ENCODE measurements at places on chromosomes 11 and 22. TPM values are rescaled to one million over a fixed set of nuclear protein-coding genes. Genes with fewer than 3 reads are reported as not detected.

CCDC81 gene
- total RNA-seq = 0.77 TPM

DNA sequence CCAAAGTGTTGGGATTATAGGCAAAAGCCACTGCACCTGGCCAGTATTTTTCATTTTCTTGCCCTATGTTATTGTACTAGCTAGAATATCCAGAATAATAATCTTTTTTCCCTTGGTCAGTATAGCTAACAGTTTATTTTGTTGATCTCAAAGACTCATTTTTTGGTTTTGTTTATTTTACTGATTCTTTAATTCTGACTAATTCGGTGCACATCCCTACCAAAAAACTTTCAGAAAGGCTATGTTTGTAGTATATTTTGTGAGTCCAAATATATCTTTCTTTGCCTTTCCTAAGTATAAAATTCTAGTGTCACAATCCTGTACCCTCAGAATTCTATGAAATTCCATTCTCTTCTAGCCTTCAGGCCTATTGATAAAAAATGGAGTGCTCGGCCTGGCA lies 84.3 kb downstream of the PHF21A start:
- DNase-seq = no peak

DNA sequence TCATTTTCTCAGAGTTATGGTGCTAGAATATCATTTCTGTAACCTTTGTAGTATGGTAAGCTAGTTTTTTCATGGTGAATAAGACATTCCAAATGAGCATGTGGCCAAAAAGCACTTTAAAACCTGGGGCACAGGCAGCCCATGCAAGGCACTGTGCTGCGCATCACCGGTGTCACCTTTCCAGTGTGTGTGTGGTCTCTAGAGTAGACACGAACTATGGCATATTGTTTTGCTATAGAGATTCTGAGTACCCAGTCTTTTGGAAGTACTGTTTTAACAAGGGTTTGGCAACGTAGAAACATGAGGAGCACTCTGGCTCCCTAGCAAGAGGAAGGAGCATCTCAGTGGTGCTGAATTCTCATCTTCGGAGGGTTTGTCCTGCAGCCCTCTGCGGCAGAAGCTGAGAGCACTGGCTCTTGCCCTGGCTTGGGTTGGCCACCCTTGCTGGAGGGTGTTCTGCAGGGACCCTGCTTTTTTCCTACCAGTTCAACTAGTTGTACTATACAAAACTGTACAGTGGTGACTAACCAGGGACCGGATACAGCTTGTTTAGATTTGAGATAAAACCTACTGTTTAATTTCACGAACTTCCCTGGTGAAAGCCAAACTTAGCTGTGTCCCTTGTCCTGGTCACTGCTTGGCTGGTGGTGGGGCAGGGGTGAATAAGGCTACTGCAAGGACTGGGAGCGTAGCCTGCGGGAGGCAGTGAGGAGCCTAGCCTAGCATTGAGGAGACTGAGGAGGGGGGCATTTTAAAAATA lies 135.7 kb downstream of the ATXN10 start:
- no peak for DNase-seq

DNA sequence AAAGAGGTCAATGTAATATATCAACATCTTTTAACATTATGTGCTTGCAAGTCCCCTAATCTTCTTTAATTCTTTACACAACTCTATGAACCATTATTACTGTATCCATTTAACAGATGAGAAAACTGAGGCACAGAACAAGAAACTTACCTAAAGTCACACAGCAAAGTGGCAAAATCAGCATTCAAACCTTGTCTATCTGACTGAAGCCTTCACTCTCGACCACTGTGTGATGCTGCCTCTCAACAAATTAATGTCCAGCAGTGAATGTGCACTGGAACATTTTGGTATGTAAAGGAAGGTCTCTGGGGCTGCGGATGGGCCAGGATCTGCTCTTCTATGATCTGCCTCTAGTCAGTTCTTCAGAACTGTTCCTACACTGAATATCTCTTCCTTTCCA lies 42.1 kb downstream of the PRCP start:
- no peak for DNase-seq

- DNase-seq = no peak
These were observed 470.5 kb upstream of the CADM1 start for GRCh38 chr11:115974703-115975102.

- peak; percentile 79 for DNase-seq
These were observed 21.3 kb upstream of the PIK3IP1 start for GRCh38 chr22:31313366-31314147.

DNA sequence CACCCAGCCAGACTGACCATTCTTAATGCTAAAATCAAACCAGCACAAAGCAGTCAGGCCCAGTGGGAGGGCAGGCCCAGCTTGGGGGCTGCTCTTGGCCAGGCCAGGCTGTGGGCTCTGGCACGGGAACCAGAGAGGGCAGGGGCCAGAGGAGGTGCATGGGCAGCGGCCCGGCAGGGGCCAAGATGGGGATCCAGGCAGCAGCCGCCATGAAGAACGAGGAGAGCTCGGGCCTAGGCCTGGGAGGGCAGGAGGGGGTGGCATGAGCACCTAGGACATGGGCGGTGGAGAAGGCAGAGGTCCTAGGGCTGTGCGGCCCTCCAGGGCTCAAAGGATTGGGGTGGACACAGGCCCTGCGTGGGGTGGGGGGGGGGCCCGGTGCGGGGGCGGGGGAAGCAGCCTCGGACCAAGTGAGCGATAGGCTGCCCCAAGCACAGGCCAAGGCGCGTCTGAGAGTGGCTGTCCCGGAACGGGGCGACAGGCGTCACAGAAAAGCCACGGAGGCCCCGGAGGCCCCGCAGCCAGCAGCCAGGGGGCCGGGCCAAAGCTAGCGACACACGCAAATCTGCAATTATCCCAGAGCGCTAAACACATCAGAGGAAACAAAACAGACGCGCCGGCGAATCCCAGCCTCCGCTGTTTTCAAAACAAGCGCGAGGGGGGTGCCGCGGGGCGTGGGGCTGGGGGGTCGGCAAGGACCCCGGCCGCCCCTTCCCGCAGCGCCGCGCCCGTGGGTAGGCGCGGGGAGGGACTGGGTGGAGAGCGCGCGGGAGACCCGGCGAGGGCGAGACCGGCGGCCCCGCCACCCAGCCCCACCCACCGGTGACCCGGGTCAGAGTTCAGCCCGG lies 8.3 kb downstream of the PLXNB2 start:
- no peak for DNase-seq

GRCh38 chr11:17513853-17514252 lies 30.4 kb downstream of the USH1C start:
- no peak for DNase-seq

DNA sequence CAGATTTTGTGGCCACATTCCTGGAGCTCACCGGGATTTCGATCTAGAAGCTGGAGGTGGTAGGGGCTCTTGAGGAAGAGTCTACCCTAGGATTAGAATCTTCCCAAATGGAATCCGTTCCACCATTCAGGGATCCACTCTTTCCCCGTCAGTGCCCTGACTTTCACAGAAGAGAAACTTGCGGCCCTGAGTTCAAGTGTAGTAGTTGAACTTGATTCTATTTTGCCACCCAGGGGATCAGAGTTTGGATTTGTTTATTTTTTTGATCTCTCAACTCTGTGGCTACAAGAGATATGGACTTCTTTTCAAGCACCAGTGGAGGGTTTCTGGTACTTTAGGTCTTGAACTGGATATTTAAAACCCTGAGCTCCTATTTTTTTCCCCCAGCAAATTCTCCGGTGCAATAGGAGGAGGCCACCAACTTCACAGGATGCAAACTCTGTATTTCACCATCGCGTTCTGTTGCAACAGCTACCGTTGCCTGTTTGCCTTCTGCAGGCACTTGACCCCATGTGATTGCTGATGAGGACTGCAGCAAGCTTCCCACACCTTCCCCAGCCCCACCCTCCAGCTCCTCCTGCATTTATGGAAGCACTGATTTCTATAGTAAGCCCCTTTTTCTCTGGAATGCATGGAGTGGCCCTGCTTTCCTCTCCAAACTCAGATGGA lies 14.8 kb upstream of the MRGPRF start:
- DNase-seq = no peak

DNA sequence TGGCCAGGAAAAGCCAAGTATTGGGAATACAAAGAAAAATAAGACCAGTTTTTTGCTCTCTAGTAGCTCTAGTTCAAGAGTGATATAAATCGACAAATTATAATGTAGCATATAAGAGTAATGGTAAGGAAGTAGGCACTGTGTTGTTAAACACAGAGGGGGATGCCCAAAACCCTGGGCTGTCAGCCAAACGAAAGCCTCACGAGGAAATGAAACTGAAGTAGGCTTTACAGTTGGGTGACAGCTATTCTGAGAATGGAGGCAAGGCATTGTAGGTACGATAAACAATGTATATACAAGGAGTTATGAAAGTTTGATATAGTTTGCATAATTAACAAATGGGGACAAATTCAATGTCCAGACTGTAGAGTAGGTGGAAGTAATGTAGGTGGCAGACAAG lies 176.4 kb downstream of the FAM181B start:
- DNase-seq = no peak

RIBC2 gene
- total RNA-seq = 0.86 TPM

DNA sequence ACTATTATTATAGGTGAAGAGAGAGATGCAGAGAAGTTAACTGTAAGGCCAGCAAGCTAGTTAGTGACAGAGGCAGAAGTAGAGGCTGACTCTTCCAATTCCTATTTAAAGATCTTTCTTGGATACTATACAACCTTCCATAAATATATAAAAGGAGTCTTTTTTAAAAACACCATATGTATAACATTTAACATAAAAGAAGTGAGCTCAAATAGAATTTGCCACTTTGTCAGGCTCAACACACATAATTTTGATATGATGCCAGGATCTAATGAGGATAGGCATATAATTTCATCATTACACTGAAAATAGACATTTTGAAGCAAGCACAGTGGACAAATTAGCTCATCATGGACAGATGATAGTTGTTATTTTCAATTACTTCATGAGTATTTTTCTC lies 64.1 kb upstream of the MPPED2 start:
- DNase-seq = no peak

DNA sequence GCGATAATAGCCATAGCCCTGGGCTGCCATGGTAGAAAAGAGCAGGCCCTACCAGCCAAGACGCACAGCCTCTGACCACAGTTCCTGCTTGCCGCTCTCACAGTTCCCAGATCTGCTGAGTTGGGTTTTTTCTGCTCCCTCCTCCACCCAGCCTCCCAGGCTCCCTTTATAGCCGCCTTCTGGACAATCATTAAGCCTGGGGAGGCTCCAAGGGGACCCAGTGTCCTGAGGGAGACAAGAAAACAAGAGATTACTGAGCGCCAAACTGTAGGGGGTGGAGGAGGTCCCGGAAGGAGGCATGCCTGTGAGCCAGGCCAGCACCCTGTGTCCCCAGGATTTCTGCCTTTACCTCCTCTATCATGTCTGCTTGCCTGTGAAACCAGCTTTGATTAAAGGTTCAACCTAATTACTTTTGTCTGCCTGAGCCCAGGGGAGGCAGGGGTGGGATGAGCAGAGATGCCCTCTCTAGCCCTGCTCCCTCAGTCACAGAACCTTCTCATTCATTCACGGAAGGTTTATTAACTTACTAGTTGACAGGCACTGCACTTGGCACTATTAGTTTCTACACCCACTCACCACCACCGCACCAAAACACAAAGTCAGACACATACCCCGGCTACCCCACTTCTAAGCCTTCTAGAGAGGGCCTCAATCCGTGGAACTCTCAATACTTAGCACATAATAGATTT lies 1.2 kb downstream of the SLC37A4 start:
- DNase-seq = no peak

SLC5A1 gene
- not detected for total RNA-seq

MCHR1 gene
- total RNA-seq = not detected

APOA1 gene
- 0.54 TPM for total RNA-seq

SERPING1 gene
- 0.50 TPM for total RNA-seq

DNA sequence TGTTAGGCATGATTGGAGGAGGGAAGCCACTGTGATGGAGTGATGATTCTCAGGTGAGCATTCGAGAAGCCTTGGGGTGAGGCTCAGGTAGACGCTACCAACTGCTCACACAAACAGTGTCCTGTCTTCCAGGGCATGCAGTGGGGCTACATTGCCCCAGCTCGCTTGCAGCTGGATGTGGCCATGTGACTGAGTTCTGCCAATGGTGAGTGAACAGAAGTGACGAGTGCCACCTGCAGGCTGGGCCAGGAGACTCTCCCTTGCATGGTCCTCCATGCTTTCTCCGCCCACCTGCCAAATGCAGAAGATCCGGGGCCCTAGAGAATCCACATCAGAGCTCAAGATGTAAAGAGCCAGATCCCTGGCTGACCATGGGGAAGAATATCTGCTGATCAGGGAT lies 195.9 kb downstream of the BCR start:
- DNase-seq = no peak

DNA sequence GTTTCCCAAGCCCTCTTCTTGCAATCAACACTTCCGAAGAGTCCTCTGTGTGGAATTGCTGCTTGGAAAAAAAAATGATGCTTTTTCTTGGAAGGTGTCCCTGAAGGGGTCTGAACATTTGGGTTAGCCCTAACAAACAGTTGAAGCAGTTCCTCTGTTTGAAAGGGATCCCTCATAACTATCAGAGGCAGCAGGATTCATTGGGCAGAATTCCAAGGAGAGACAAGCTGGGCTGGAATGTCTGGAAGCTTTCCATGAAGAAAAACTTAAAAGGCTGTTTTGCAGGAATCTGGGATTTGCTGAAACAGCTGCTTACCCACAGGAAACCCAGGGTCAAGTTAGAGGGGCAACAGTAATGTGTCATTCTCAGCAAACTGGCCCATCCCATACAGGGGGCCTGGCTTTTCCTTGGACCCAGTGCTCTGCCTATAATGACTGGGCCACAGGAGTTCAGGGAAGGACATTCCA lies 3.1 kb downstream of the CSNK2A3 start:
- no peak for DNase-seq

DNA sequence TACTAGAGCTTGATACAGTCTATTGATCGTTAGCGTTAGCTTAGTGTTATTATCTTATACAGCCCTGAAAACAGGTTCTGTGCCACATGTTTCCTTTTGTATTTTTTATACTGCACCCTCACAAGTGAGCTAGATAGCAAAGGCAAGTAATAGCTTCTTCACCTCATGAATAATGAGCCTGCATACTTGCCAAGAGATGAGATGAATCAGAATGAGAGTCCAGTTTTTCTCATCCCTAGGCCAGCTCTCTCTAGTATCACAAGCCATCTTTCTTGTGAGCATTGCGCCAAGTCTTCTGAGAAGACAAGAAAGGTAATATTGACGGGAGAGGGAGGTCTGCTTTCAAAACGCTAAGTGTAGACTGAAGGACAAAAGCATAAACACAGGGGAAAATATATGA lies 8.7 kb upstream of the CARD18 start:
- no peak for DNase-seq

DNA sequence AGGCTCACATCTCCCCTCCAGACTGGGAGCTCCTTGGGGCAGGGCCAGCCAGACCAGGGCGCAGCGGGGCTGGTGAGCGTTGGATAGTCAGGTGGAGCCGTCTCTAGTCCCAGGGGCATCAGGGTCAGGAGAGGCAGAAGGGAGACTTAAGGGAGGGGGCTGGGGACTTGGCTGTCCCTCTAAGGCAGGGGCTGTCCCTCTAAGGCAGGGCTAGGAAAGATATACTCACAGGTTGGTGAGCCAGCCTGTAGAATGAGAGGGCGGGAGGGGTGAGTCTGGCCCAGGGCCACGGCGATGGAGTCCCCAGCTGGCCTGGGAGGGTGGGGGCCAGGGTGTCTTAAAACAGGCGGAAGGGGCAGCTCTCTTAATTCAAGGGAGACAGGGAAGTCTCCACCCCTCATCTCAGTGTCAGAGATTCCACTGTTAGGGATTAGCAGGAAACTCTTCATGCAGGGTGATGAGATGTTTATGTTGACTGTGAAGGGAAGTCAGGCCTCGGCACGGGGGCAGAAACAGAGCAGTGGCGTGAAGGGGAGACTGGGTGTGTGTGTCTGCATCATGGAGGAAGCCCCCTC lies 11.3 kb downstream of the P2RY2 start:
- DNase-seq = no peak

JAM3 gene
- total RNA-seq = 3.8 TPM

GRCh38 chr22:29722151-29722550 lies 2.3 kb downstream of the CABP7 start:
- DNase-seq = no peak

GRCh38 chr11:28049338-28050216 lies 58.4 kb downstream of the KIF18A start:
- DNase-seq = no peak

Data from natural killer cell (primary cell).